Activated CD4-positive, alpha-beta T cell treated with anti-CD3 and anti-CD28 coated beads, Interleukin-2, amount 50 U/mL, for 48 hours (primary cell): ENCODE measurements at places on chromosomes 3 and 15.
A peak's percentile ranks its signal among the peaks of the same experiment; 100 is the strongest.

- peak; percentile 18 for DNase-seq
Observed at GRCh38 chr15:26838742-26839460, 28.0 kb upstream of the GABRA5 start.

- DNase-seq, result peak; percentile 50
Observed at GRCh38 chr3:129161860-129162271, 1.0 kb upstream of the ISY1 start.

DNA sequence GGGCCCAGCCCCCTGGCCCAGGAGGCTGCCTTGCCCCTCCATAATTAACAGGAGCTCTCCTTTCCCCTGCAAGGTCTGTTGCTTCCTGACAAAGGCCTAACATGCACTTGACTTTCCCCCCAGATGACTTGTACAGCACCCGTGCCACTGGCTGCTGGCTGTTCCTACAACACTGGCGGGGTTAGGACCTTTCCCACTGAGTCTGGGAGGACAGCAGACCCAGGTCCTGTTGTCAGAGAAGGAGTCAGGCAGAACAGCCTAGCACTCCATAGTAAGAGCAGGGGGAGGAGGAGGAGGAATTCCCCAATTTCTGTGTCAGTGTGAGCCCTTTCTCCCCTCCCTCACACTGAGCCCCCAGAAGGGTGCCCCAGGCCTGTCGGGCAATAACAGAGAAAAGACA lies 99.2 kb downstream of the CORO2B start:
- DNase-seq, result no peak

- no peak for DNase-seq
Observed at GRCh38 chr3:69712933-69713332, 26.3 kb upstream of the MITF start.

GRCh38 chr3:71436337-71436736 lies 147.2 kb downstream of the FOXP1 start:
- no peak for DNase-seq
